ENCODE measurements at places on chromosomes 6 and 20.

- no peak for DNase-seq
Observed at GRCh38 chr6:161486361-161487216, 212.7 kb upstream of the AGPAT4 start.

- no peak for DNase-seq
Observed at GRCh38 chr6:146898069-146898887, 299.5 kb downstream of the ADGB start.

GRCh38 chr20:48025661-48026060, 240.4 kb upstream of the SULF2 start:
- DNase-seq, result no peak

GRCh38 chr6:37552267-37552666, 52.6 kb upstream of the CCDC167 start:
- no peak for DNase-seq

- peak; percentile 74 for DNase-seq
Observed at GRCh38 chr6:43769526-43770371, at the start of gene VEGFA. TSS of gene VEGFA (plus strand) at chr6:43770211.

GRCh38 chr6:19755181-19755580, 82.0 kb upstream of the ID4 start:
- DNase-seq, result no peak

- no peak for DNase-seq
Observed at GRCh38 chr6:17945111-17945510, 42.3 kb downstream of the KIF13A start.

- DNase-seq, result no peak
Observed at GRCh38 chr6:128244751-128245405, 275.5 kb downstream of the PTPRK start.

DNA sequence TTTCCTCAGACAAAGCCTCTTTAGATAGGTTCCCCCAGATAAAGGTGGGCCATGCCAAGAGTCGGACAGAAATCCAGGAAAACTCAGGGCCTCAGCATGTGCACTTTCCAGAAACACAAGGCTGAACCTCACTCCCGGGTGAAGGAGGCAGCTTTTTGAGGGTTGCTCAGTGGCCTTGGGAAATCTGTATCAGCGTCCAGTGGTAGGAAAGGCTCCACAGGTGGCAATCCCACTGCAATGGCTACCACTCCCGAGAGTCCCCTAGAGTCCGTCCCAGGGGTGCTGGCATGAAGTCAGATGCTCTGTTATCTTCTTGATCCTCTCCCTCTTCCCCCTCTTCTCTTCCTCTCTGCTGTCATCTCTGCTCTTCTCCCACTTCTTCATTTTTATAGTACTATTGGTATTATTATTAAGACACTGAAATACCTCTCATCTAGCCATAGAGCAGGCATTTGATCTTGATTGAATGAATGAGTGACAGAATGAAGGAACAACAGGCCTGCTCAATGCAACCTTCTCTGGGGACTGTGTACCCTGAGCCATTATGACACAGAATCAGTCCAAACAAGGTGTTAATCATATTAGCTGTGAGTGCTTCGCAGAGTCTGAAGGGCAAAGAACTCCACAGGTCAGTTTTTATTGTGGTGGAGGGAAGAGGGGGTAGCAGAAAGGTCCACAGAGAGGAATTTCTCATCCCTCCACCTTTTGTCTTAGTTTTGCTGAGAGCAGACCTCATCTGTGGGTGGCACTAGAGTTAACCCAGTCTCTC, 13.3 kb downstream of the SLC22A1 start:
- no peak for DNase-seq

GRCh38 chr6:141677598-141678211, 455.0 kb upstream of the GJE1 start:
- DNase-seq, result no peak

GRCh38 chr6:124812067-124812466, 150.2 kb upstream of the RNF217 start:
- no peak for DNase-seq

GRCh38 chr20:41169791-41170351, 32.5 kb downstream of the PLCG1 start:
- DNase-seq, result no peak

DNA sequence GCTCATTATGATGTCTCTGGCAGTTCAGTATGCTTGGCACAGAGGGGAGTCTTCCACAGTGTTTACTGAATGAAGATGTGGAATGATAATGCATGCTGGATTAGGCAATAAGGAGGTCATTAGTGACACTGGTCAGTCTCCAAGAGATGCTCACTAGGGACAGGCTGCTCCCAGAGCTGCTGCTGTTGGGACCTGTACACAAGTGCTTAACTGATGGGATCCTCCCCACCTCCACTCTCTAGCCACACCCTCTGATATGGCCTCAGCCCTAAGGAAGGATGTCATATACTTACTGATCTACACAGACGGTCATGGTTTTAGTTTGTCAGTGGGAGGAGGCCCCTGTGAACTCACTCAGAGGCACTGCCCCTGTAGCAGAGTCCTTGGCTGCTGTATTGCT, 73.4 kb downstream of the MYB start:
- no peak for DNase-seq

- DNase-seq, result no peak
Observed at GRCh38 chr20:3461911-3462677, 8.7 kb upstream of the ATRN start.

GRCh38 chr6:105458084-105458483, 55.2 kb upstream of the PREP start:
- no peak for DNase-seq

DNA sequence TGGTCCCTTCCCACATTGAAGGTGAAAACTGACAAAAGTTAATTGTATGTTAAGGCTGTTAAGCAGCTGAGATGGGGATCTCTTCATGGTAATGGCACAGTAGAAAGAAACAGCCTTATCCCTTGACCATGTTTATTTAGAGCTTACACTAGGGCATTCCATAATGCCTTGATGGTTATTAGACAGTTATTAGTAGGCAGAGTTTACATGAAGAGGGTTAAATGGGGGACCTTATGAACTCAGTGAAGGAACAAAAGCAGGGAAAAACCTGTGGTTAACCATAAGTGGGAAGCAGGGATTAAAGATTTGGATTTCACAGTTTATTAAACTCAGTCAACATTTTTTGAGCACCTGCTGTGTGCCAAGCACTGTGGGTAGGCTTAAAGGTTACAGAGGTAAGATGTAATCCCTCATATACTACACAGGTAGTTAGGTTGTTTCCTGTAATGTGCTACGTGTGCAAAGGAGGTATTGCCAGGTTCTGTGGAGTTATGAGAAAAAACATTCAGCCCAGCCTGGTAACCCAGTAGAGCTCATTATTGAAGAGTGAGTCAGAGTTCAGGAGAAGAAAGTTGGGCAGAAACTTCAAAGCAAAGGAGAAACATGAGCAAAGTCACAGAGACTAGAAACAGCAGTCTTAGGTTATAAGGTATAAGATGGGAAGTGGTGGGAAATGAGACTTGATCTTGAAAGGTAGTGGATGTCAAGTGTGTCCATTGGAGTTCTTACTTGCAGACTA, 32.3 kb upstream of the GNRH2 start:
- DNase-seq, result no peak

- DNase-seq, result no peak
Observed at GRCh38 chr6:104711371-104711770, 148.3 kb downstream of the HACE1 start.

- no peak for DNase-seq
Observed at GRCh38 chr6:83792846-83793245, 60.3 kb upstream of the RIPPLY2 start.

DNA sequence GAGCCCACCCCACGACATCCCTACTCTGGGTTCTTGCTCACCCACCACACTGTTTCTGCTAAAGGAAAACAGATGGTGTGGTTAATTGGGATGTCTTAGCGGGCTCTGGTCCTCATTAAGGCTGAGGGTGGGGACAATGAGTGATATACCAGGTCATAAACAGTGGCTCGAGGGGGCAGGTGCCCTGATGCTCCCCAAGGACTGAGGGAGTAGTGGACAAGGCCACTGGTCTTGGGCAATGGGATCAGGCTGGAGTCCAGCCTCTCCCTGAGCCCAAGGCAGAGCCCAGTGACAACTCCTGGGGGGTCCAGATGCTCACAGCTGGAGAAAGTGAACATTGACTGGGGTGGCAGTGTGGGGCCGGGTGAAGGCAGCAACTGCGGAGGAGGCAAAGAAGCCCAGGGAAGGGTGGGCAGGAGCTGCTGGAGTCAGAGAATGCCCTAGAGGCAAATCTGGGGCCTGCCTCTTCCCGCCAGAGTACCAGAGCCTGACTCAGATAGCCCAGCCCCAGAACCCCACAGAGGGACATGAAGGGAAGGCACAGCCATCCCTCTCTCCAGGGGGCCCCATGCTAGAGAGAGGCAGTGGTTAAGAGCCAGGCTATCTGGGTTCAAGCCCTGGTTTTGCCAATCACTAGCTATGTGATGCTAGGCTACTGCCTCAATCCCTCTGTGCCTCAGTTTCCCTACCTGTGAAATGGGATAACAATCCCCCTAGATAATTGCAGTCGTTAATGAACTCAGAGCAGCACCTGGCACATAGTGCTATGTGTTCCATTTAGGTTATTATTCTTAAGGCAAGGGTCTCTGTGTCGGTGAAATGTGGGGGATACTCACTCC, 72.3 kb downstream of the MRPL14 start:
- no peak for DNase-seq

DNA sequence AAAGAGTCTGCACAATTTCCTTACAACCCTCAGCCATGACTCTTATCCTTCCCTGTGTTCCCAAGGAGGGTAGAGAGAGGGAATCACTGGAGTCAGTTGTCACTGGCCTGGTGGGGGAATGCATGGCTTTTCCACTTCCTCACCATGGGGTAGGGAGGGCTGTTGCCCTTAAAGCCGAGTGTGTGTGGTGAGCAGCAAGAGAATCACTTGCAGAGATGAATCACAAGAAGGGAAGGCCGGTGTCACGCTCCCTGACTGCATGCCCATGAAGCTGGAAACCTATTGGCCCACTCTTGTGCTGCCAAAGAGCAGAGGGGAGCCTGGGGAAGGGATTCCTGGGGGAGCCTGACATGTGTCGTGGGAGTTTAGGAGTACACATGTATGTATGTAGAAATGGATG, 18.1 kb upstream of the BMP6 start:
- DNase-seq, result no peak
